Kidney glomerular epithelial cell (primary cell): ENCODE measurements at places on chromosomes 3 and 15.

- DNase-seq: peak; percentile 44
These were observed 18.9 kb upstream of the COPG1 start for GRCh38 chr3:129230311-129231019.

- peak; percentile 84 for DNase-seq
These were observed 505.1 kb downstream of the FHIT start for GRCh38 chr3:60746043-60746638.

GRCh38 chr15:98861188-98861587 lies 146.4 kb downstream of the PGPEP1L start:
- no peak for DNase-seq

GRCh38 chr3:104887069-104887468 lies 479.6 kb upstream of the ALCAM start:
- no peak for DNase-seq

- peak; percentile 40 for DNase-seq
These were observed 547.1 kb downstream of the FHIT start for GRCh38 chr3:60703956-60704736.

DNA sequence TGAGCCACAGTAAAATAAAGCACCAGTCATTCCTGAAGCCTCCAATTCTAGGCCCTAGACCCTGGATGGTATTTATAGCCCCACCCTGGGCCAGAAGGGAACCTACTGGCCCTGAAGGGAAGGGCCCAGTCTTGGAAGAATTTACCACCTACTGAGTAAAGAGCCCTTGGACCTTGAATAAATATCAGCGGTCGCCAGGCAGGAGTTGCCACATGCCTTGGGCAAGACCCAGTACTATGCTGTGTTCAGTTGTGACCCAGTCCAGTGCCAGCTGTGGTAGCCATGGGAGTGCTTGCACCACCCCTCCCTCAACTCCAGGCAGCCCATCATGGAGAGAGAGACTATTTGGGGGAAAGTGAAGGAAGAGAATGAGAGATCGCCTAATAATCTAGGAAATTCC lies 27.0 kb downstream of the NCBP2 start:
- no peak for DNase-seq

- DNase-seq: no peak
These were observed 18.9 kb downstream of the SRGAP3 start for GRCh38 chr3:9230596-9230995.

GRCh38 chr3:159928071-159928491 lies 60.6 kb upstream of the IL12A start:
- DNase-seq: peak; percentile 32

- no peak for DNase-seq
These were observed 48.0 kb downstream of the EEFSEC start for GRCh38 chr3:128201158-128201755.

DNA sequence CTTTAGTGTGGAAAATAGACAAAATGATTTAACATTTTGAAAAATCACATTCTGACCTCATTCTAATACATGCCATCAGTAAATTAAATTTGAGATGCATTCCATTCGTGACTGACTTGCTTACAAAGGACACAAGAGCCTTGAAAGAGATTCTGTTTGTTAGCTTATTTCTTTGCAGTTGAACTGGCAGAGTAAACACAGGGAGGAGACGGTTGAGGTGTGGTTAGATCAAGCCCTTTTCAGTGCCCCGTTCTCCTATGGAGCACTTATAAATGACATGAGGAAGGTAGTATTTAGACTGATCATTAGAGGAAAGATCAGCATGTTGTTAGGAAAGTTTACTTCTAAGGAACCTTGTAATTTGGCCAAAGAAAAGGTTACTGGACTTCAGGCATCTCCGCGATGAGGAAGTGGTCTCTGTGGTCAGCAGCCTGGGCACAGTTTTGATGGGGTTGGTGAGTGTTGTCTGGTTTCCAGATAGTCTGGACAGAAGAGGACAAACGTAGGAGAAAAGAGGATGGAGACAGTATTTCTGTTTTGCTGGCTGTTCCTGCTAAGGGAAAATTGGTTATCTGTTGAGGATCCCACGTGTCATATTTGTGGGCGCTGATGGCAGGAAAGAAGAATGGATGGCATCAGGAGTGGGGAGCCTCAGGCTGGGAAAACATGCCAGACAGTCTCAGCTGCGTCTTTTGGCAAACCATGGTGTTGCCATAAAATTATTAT lies 328.9 kb upstream of the TBL1XR1 start:
- DNase-seq: no peak

- no peak for DNase-seq
These were observed 61.5 kb downstream of the IQSEC1 start for GRCh38 chr3:13011573-13012220.

DNA sequence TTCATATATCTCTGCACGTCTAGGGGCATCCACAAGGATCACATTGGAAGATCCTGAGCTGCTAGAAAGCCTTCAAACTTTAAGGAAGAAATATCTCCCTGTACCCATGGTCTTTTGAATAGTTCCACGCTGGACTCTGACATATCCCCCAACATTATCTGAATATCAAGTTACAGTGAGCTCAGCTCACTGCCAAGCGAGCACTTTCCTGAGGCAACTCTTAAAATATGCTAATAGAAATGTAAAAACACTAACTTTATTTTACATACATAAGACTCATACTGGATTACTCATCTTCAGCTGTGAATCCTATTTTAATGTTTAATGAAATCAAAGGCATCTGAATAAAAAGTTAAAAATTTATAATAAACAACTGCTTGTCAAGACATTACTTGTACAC lies 420.2 kb upstream of the CCDC54 start:
- no peak for DNase-seq

GRCh38 chr15:59232476-59232875 lies 25.8 kb downstream of the LDHAL6B start:
- DNase-seq: peak; percentile 94

GRCh38 chr3:16840101-16840424 lies 44.7 kb upstream of the PLCL2 start:
- DNase-seq: no peak

GRCh38 chr3:73427048-73427706 lies 197.6 kb downstream of the PDZRN3 start:
- no peak for DNase-seq

DNA sequence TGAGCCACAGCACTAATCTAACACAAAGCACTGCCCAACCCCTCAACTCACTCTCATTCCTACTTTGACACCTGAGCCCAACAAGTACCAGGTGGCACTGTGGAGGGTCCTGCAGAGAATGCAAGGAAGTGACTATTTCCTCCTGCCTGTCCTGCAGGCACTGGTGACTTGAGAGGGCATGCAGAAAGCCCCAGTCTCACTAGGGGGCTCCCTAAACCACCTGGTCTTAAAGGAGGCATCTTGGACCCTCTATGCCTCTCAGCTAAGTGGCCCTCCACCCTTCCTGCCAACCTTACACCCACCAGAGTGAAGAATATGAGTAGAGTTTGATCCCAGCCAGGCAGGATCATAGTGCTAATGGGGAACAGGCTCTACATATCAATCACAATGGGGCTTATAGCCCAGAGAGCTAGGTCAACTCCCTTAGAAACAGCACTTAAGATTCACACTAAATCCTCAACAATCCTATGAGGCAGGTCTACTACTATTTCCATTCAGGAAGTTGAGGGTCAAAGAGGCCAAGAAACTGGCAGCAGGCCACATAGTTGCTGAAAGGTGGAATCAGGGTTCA lies 15.2 kb downstream of the TRAIP start:
- DNase-seq: peak; percentile 4

GRCh38 chr15:40053079-40053830 lies 14.3 kb upstream of the SRP14 start:
- no peak for DNase-seq

DNA sequence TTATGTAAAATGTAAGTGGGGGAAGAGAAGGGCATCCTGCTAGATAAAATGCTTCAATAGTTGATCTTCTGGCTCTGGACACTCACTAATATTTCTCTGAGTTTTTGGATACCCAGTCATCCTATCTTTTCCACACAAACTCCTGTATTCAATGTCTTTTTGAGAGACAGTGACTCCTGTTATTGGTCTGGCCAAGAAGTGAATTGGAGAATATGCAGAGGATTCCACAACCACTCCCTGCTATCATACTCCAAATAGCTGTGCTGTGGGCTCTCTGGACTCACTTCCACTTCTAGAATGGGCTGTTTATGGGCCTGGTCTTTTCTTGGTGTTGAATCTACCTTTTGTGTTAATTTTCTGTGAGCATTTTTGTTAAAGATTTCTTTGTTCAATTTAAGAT lies 376.8 kb downstream of the NLGN1 start:
- DNase-seq: no peak

GRCh38 chr15:74378848-74379247 lies 11.4 kb upstream of the CYP11A1 start:
- DNase-seq: peak; percentile 86

GRCh38 chr3:55643283-55643682 lies 156.2 kb upstream of the WNT5A start:
- no peak for DNase-seq

- DNase-seq: no peak
These were observed 138.3 kb downstream of the P3H2 start for GRCh38 chr3:189982321-189982945.

- DNase-seq: no peak
These were observed 154.9 kb upstream of the ANKRD28 start for GRCh38 chr3:15952543-15953175.

GRCh38 chr3:77319711-77320110 lies 279.8 kb downstream of the ROBO2 start:
- DNase-seq: peak; percentile 23

DNA sequence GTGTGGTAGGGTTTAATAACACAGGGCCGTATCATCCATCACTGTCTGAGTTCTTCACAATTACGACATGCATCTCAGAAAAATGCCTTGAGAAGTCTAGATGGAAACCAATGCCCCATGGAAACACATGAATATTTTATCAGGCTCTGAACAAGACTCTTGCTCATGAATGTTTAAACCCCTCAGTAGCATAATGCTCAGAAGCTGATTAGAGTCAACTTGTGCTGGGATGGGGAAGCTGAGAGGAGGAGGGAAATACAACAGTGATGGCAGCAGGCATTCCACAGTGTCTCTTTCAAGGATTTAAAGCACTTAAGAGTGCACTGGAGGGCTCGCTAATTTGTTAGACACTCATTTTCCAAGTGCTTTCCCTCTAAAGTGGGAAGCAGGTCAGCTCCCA lies 3.8 kb downstream of the GPR156 start:
- no peak for DNase-seq

DNA sequence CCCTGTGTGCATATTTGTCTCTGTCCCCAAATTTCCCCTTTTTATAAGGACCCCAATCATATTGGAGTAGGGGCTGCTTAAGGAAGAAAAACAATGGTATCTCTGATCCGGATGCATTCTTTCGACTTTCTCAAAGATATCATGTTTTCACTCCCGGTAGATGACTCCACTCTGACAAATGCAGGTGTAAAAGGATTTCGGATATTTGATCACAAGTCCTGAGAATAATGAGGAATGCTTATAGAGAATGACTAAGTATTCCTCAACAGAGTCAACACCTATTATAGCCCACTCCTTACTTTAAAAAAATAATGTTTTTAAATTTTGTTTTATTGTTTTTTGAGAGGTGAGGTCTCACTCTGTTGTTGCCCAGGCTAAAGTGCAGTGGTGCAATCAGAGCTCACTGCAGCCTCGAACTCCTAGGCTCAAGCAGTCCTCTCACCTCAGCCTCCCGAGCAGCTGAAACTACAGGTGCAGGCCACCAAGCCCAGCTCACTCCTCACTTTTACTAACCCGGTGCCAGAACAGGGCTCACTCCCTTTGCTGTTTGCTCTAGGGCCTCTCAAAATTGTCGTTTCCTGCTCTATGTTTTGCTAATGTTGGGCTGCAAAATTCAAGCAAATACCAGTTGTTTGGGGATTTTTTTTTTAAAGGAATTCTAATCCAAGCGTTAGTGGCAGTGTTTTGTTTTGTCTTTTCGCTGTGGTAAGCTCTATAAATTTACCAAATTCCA lies 24.6 kb downstream of the COL8A1 start:
- DNase-seq: no peak

DNA sequence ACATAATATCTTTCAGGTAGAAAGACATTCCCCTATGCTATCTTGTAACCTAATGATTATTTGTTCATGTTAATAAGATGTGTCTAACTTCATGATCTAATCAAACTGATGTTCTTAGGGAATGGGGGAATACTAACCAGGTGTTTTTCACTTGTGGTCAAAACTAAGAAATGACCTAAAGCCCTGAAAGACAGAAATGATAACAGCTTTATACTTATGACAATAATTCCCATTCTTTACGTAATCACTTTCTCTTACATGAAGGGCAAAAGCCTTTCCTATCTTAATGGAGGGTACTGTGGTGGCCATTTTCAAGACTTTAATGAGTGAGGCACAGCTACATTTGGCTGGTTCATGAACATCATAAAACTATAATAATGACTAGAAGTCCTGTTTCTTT lies 33.9 kb upstream of the MEIS2 start:
- DNase-seq: no peak

- no peak for DNase-seq
These were observed 425.1 kb upstream of the NECTIN3 start for GRCh38 chr3:110646496-110646895.

GRCh38 chr15:92091155-92091734 lies 237.7 kb downstream of the SLCO3A1 start:
- no peak for DNase-seq

DNA sequence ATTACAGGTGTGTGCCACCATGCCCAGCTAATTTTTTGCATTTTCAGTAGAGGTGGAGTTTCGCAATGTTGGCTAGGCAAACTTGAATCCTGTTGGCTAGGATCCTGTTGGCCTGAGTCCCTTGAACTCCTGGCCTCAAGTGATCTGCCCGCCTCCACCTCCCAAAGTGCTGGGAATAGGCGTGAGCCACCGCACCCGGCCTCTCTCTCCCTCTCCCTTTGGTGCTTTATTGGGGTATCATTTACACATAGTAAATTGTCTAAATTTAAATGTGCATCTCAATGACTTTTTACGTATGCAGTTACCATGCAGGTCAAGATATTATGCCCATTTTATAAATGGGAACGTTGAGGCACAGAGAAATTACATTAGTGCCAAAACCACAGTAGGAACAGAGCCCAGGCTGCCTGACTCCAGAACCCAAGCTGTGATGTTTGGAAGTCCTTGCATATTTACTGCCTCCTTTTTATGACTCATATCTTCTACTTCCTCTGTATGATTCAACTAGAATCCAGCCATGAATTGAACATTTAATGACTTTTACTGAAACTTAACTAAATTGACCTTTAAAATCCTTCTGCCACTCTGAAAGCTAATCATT lies 34.0 kb upstream of the RPP14 start:
- peak; percentile 65 for DNase-seq

- no peak for DNase-seq
These were observed 3.0 kb downstream of the POMGNT2 start for GRCh38 chr3:43102773-43103480.

DNA sequence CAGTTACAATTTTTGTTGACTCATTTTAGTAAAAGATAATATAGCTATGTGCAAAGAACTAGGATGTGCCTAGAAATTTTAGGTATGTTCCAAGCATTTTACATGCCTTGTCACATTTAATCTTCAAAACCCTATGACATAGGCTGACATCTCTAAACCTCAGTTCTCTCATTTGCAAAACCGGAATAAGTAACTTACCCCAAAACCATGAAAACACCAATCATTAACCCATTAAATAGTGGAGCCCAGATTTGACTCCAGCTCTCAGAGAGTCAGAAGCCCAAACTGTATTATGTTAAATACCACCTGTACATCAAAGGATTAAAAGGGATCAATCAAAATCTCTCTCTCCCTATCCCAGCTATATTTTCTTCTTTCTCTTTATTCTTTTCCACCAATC lies 36.6 kb downstream of the GSK3B start:
- DNase-seq: no peak

GRCh38 chr15:67805666-67806516 lies 19.4 kb upstream of the SKOR1 start:
- DNase-seq: no peak

GRCh38 chr3:71397046-71397445 lies 186.5 kb downstream of the FOXP1 start:
- peak; percentile 43 for DNase-seq
